ENCODE measurements at places on chromosomes 4 and X. TPM values are rescaled to one million over a fixed set of nuclear protein-coding genes. Genes with fewer than 3 reads are reported as not detected.

- no peak for DNase-seq
Observed at GRCh38 chr4:10346023-10346422, 111.2 kb downstream of the ZNF518B start.

- DNase-seq = no peak
Observed at GRCh38 chrX:130539721-130540321, 138.0 kb downstream of the RBMX2 start.

- DNase-seq = no peak
Observed at GRCh38 chr4:176810481-176811249, 17.9 kb upstream of the VEGFC start.

DNA sequence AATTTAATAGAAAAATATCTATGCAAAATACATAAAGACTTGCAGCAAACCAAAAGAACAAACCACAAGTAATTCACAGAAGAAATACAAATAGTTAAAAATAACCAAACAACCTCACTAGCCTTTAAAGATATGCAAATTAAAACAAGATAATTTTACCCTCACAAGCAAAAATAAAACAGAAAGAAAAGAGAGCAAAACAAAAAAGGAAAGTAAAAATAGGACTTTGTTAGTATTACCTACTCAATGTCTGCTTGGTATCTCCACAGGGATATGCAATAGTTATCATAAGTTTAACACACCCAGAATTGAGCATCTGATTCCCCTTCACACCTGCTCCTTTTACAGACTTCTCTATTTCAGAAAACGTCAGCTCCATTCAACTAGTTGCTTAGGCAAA lies 737.5 kb upstream of the MAGEB2 start:
- no peak for DNase-seq

DNA sequence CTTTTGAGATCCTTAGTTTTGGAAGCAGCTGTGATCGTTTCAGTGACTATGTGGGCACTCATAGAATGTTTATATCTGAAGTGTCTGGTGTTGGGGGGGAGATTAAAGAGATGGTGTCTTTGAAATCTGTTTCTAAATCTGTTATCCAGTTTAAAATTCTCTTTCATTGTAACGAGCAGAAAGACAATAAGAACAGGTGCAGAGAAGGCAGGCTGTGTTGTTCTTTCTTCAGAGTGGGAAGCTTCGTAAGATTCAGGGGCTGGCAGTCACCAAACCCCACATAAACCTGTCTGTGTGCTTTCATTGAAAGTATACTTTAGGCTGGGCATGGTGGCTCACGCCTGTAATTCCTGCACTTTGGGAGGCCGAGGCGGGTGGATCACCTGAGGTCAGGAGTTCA lies 16.3 kb upstream of the DHRSX start:
- no peak for DNase-seq

GRCh38 chr4:28149762-28150161 lies 1289.1 kb downstream of the STIM2 start:
- DNase-seq = no peak

DNA sequence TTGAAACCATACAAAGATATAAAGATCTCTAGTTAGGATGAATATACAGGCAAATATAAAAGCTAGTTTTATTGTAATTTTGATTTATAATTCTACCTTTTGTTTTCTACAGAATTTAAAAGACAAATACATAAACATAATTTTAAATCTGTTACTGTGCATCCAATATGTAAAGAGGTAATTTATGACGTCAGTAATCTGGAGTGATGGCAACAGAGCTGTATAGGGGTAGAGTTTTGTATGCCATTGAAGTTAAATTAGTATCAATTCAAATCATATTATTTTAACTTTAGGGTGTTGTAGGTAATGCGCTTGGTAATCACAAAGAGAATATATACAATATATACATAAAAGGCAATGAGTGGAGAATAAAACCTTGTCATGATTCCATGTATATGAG lies 183.7 kb upstream of the ARHGAP24 start:
- no peak for DNase-seq

Gene CLIC2
- not detected for total RNA-seq

Gene RNF175
- total RNA-seq = 0.58 TPM

Gene ASMTL
- 66.8 TPM for total RNA-seq

Gene CFI
- not detected for total RNA-seq

Gene COL4A5
- total RNA-seq = not detected
